ENCODE measurements at places on chromosomes 13 and 19.

- DNase-seq, result peak; percentile 76
Measured at GRCh38 chr19:49497047-49497788, 984 bp downstream of the RPS11 start.

DNA sequence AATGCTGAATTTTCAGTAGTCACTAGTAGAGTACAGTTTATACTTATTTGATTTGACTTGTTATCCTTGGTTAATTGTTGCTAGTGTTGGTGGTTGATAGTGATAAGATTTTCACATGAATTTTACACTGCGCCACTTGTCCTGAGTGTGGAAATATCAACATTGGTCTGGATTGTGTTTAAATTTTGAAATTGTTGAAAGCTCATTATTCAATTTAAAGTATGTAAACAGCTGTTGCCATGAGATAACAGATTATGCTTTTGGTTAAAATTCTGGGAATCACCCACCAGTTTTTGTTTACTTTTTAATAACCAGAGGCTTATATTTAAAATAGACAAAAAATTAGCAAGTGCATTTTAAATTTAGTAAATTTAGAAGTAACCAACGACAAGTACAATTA lies 12.3 kb upstream of the TNFSF13B start:
- DNase-seq, result no peak

- DNase-seq, result no peak
Measured at GRCh38 chr13:46839399-46839798, 42.4 kb upstream of the ESD start.

- DNase-seq, result peak; percentile 60
Measured at GRCh38 chr13:32267836-32268439, 47.2 kb downstream of the ZAR1L start.

DNA sequence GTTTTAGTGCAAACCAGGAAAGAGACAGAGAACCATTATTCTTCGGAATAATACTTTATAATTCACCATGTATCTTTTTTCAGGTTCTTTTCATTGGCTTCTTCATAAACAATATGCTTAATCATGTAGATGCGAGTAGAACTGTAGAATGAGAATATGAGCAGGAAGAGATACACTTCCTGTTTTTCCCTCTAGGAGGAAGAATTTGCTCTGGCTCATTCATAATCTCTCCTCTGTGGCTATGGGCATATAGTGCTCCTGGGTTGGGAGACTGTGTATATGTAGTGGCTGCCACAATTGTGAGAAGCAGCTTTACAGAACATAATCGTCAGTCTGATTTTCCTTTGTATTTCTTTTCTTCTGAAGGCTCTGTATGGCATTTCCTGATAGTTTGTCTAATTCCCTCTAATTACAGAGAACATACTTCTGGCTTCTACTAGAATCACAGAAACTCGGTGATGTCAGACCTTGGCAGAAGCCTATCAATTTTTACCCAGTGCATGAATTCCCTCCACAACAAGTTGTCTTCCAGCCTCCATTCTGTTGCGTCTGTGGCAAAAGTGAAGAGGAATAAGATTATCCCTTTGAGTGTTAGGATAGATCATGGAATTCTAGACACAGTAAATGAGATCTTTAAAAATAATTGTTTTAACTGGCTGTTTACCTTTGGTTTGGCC lies 2.9 kb upstream of the DCLK1 start:
- DNase-seq, result no peak

DNA sequence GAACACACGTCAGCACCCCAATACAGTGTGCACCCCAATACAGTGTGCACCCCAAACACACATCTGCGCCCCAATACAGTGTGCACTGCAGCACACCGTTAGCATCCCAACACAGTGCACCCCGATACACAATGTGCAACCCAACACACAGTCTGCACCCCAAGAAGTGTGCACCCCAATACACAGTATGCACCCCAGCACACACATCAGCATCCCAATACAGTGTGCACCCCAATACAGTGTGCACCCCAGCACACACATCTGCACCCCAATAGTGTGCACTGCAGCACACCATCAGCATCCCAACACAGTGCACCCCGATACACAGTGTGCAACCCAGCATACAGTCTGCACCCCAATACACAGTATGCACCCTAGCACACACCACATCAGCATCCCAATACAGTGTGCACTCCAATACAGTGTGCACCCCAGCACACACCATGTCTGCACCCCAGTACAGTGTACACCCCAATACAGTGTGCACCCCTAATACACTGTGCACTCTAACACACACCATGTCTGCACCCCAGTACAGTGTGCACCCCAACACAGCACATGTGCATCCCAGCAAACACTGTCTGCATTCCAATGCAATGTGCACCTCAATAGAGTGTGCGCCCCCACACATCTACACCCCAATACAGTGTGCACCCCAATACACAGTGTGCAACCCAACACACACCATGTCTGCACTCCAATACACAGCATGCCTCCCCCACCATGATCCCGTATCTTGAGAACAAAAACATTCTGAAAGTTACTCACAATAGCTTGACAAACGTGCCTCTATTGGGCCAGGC lies 855 bp upstream of the CARS2 start:
- DNase-seq, result no peak

DNA sequence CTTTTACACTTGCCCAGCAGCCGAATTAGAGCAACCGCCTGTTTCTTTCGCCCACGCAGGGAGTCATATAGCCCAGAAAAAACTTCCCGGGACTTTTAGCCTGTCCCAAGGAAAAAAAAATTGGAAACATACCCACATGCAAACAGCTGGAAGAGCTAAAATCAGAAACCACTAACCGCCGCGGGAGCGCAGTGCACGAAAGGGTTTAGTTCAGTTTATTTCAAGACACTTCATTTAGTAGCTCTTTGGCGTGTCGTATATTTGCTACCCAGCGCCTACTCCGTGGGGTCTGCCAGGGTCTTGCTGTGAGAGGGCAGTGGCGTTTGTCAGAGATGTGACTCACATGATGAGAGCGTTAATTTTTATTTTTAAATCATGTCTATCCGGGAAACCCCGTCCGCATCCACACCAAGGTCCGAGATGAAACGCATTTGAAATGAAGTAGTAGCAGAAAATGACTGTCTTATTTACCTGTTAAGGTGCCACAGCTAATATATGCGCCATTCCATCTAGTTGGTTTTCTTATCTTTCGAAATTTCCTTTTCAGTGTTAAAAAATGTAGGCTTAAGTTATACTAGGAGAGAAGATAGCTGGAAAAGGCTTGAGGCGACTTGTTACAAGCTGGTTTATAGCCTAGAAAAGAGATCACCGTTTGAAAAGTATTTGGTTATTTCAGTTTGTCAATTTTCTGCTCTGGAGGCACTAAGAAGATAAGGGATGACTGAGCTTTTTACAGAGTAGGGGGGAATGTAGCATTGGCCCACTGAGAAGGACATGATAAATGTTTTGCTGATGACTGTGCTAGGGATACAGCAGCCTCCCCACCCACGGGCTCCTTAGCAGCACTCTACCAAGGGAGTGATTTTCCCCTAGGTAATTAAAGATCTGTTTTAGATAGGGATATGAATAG lies 1.7 kb downstream of the KLF5 start:
- no peak for DNase-seq

- DNase-seq, result no peak
Measured at GRCh38 chr19:39603825-39604224, 1.5 kb downstream of the LGALS13 start.

DNA sequence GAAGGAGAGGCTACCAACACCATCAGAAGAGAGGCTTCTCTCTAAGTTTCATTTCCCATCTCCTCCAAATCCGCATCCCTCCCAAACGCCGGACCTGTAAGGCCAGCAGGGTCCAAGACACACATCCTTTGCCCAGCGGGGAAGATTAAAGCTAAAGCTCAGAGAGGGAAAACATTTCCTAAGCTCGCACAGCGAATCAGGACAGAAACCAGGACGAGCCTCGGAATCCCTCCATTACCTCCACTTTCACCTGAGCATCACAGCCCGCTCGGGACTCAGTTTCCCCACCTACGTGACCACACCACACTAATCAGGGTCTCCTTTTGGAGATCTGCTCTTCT lies 711 bp upstream of the FOSB start:
- no peak for DNase-seq

GRCh38 chr13:105364191-105364590 lies 1171.3 kb downstream of the EFNB2 start:
- no peak for DNase-seq

- DNase-seq, result no peak
Measured at GRCh38 chr13:36370108-36370429, 23.9 kb upstream of the SPART start.

DNA sequence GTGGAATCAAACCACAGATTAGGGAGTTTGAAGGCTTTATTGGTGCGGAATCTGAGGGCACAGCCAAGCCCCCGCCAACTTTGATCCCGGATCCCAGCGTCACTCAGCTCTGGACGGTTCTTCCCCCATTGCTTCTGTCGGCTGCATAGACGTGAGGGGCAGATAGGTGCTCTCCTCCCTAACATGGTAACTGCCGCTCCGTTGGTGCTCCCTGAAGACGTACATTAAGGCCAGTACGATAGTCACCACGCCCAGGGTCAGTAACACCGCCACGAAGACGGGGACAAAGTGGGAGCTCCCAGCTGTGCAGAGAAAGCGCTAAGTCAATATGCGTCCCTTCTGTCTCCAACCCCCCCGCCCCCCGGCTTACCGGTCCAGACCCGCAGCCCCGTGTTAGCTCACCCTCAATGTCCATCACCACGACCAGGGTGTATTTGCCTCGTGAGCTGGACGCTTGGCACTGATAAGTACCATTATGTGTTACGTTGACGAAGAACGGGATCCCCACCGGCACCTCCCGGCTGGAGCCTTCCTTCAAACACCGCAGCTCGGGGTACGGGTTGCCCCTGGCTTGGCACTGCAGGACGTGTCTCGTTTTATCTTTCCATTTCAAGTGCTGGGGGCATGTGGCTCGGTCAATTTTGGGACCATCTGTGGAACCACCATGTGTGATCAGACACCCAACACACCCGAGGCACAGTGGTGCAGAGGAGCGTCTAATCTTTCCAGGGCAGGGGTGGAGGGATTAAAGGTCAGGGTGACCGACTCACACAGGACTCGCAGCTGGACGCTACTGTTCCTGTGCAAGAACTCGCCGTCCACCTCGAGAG lies 644 bp upstream of the RAVER1 start:
- DNase-seq, result no peak

GRCh38 chr13:34254366-34254765 lies 436.4 kb downstream of the RFC3 start:
- DNase-seq, result no peak

DNA sequence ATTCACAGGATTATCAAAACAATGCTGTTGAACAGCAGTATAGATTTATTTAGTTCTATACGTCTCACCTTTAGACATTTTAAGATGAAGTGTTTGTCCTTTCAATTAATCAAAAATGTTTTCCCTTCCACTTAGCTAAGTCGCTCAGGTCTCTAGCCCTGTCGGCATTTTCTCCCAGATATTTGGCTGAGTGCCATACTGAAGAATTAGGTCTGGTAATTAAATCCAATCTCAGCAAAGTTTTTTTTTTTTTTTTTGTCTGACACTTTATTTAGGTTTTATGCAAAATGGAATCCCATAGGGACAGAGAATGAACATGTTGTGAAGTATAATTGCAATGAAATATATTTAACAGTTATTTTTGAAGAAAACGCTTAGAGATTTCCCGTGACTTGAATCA lies 44.1 kb downstream of the RFC3 start:
- DNase-seq, result no peak

DNA sequence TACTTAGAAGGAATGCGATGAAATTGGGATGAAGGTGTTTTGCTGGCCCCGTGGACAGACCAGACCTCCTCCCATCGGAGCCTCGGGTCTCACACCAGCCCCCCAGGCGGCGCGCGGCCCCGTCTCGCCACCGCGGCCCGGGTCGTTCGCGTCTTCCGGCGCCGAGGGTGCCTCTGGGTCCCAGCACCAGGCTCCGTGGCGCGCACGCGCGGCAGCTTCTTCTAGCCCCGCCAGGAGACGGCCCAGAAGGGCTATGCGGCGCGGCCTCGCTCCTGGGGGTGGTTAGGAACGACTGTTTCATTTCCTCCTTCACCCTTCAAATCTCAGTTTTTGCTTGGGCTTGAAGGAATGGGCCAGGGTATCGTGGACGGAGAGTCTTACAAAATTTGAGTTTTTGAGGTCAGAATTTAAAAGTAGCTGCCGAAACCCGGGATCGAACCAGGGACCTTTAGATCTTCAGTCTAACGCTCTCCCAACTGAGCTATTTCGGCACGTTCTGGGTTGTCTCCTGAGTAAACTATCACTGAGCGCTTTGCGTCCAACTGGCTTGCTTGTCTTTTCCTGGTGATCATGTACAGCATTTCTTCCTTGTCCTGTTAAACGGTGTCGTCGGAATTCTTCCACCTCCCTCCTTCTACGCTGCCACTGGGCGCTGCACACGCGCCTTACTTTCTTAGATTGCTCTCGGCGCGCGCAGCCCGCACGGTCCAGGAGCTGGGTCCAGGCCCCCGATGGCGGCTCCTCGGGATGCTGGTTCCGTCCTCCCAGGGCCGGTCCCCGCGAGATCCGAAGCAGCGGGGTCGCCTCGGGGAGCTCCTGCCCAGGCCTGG lies 46.5 kb downstream of the TGDS start:
- DNase-seq, result peak; percentile 89

- no peak for DNase-seq
Measured at GRCh38 chr13:48457578-48458242, 44.8 kb upstream of the LPAR6 start.

DNA sequence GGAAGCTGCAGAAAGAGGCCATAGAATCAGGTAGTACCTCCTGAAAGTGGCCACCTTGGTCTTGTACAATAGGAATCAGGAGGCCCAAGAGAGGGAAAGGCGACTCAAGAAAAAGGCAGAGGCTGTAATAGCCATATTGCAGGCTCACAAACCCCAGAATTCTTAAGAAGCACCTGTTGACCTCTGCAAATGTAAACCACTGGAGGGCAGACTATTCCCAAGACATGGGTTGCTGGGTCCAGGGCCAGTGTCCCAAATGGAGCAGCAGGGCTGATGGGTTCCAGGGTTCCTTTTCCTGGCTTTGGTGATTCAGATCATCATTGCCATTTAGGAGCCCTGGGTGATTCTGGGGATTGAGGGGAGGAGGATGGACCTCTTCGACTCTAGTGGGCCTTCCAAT lies 167.6 kb downstream of the B3GLCT start:
- DNase-seq, result no peak

DNA sequence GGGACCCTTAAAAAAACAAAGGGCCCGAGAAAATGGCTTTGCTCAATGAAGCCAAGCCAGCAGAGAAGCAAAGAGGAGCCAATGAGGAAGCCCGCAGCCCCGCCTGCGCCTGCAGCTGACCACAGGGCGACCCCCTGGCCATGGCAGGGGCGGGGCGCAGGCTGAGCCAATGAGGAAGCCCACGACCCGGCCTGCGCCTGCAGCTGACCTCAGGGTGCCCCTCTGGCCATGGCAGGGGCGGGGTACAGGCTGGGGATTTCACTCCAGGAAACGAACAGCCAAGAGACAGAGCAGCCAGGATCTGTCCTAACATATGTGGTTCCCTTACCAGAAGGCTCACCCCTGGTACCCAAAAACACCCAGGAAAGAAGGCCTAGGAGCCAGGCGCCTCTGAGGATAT lies 101.4 kb downstream of the STK24 start:
- DNase-seq, result no peak

Data from activated CD4-positive, alpha-beta T cell treated with anti-CD3 and anti-CD28 coated beads, Interleukin-2, amount 50 U/mL, for 48 hours (primary cell).